ENCODE measurements at places on chromosomes 2 and 18.

- DNase-seq = no peak
Observed at GRCh38 chr2:229181641-229182040, 89.4 kb downstream of the PID1 start.

- no peak for DNase-seq
Observed at GRCh38 chr2:204483608-204484081, 61.6 kb upstream of the PARD3B start.

- peak; percentile 22 for DNase-seq
Observed at GRCh38 chr18:2223849-2224248, 347.5 kb downstream of the METTL4 start.

DNA sequence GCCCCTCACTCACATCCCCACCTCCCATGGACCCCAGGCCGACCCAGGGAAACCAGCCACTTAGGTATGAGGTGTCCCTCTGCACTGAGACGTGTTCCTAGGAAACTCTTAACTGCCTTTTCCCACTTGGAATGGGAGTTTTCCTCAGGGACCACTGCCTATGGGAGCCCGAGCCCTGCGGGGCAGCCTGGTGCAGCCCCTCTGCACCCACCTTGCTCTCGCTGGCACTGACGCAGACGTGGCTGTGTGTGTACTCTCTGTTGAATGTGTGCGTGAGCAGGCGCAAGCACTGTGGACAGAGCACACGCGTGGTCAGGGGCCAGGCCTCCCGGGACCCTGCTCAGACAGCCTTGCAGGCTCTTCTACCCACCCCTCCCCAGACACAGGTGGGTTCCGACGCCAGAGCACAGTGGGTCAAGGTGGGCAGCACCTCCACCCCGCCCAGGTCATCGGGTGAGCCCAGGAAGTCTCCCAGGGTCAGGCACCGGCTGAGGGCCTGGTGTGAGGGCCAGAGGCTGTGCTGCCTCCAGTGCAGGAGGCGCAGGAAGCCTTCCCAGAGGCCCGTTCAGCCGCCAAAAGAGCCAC, 30.0 kb downstream of the AQP12A start:
- DNase-seq = no peak

DNA sequence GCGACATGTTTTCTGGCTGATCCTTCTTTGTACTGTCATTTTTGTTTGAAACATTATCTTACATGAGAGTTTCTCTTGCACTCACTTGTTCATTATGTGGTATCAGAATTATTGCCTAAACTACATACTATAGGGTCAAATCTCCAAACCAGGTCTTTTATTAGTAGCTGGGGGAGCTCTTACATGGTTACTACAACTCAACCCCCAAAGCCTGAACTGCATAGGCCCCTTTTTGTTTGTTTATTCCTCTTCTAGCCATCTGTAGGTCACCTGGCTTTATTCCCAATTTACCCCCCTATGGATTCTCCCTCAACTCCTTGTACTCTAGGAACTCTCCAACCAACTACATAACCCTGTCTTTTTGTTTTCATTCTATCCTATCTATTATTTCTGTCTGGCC, 46.7 kb downstream of the PUM2 start:
- DNase-seq = no peak

DNA sequence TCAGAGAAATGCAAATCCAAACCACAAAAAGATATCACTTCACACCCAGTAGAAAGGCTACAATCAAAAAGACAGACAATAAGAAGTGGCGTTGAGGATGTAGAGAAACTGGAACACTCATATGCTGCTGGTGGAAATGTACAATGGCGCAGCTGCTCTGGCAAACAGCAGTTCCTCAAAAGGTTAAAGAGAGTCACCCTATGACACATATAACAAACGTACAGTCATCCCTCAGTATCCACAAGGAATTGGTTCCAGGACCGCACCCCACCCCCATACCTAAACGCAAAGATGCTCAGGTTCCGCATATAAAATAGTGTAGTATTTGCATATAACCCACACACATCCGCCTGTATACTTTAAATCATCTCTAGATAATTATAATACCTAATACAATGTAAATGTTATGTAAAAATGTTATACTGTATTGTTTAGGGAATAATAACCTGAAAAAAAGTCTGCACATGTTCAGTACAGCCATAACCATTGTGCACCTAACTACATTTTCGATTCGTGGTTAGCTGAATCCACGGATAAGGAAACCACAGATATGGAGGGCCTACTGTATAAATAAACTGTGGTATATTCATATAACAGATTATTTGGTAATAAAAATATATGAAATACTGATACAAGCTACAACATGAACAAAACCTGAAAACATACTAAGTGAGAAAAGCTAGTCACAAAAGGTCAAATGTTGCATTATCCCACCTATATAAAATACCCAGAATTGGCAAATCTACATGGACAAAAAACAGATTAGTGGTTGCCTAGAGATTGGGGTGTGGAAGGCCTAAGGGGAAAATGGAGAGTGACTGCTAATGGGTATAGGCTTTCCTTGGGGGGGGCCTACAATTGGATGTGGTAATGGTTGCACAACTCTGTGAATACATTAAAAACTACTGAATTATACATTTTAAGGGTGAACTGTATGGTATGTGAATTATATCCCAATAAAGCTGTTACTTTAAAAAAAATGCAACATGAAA, 37.5 kb downstream of the UXS1 start:
- DNase-seq = no peak

- no peak for DNase-seq
Observed at GRCh38 chr2:42102024-42102590, 54.3 kb downstream of the PKDCC start.

DNA sequence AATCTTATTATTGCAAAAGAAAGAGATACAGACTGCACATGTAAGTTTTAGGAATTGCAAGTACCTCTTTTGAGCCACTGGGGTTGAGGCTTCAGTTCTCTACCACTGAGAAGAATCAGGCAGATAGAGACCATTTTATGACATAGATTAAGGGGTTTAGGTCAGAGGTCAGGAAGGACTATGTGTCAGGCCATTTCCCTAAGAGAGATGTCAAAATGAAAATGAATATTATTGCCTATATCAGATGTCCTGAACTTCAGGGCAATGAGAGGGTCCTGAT, 113.7 kb downstream of the GATA6 start:
- no peak for DNase-seq

DNA sequence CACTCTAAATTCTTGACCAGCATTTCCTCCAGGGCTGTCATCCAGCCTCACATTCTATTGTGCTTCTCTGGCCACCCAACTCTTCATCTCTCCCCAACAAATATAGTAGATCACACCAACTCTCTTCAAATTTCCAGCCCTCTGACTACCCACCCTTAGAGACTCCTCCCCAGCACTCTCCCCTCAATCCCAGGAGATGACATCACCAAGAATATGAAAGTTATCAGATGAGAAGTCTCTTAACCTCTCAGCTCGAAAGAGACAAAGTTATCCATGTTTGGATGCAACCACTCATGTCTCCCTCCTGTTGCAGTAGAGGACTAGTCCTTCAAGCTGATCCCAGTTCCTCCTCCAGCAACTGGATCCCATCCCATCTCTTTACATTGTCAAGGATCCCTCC, 47.1 kb downstream of the LBH start:
- no peak for DNase-seq

GRCh38 chr2:235727891-235728799, 234.3 kb downstream of the AGAP1 start:
- no peak for DNase-seq

DNA sequence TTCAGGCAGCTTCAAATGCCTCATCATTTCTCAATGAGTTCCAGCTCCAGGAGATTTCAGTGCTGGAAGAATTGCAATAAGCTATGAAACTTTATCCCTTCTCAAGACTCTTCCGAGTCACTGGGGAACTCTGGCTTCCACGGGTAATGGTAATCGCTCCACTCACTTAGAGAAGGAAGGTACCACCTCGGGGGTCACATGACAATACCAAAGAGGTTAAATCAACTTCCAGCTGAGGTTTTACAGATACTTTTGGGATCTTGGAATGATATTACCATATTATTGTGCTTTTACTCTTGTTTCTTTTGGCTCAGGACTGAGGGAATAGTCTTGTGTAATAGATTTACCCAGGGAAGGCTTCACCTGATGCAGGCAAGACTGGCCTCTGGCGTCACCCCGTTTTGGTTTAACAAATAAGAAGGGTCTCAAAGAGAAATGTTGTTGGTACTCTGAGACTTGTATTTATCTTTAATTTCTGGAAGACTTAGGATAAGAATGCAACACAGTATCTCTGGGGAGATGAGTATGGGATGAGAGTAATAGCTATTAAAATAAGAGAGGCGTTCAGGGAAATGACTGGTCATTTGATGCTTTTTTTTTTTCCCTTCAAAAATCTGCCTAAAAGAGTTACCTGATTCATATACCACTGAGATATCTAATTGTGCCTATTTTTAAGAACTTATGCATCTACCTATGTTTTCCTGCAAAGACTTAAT, 316.9 kb upstream of the ZEB2 start:
- no peak for DNase-seq

GRCh38 chr2:14855751-14856150, 223.2 kb downstream of the LRATD1 start:
- DNase-seq = no peak

DNA sequence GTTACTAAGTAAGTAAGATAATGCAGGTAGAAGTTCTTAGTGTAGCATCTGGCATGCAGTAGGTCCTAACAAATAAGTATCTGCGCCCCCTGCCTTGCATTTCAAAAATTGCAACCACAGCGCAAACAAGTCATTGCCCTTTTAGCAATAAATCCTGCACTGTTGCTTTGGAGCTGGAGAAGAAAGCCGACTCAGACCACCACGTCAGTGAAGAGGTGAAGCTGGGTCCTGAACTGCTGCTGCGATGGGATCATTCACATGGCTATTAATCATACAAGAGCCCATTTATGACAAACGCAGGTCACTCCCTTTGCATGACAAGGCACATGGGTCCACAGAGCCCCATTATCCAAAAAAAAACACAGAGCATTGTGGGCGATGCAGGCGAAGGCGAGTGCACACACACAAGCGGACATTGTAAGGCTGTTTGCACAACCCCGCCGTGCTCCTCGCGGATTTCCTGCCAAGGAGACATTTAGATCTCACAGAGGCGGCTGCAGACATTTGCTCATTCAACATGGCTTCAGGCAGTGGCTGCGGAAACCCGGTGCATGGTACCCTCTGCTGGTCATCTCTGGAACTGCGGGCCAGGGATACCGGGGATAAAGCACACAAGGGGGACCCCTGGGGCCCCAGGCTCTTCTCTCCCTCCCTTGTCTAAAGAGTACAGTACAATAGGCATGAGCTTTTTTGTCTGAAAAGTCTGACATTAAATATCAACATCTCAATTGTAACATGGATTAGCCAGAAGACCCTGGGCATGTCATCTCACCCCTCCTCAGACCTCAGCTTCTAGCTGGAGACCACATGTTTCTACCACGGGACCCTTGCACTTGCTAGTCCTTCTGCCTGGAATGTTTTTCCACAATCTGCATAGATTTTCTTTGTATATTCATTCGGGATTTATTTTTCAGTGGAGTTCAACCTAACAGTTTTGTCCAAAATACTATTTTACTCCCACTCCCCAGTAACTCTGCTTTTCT, 56.7 kb downstream of the CYRIA start:
- peak; percentile 71 for DNase-seq

- no peak for DNase-seq
Observed at GRCh38 chr2:99854236-99854852, 288.0 kb downstream of the AFF3 start.
